ENCODE measurements at places on chromosomes 7 and 10.

DNA sequence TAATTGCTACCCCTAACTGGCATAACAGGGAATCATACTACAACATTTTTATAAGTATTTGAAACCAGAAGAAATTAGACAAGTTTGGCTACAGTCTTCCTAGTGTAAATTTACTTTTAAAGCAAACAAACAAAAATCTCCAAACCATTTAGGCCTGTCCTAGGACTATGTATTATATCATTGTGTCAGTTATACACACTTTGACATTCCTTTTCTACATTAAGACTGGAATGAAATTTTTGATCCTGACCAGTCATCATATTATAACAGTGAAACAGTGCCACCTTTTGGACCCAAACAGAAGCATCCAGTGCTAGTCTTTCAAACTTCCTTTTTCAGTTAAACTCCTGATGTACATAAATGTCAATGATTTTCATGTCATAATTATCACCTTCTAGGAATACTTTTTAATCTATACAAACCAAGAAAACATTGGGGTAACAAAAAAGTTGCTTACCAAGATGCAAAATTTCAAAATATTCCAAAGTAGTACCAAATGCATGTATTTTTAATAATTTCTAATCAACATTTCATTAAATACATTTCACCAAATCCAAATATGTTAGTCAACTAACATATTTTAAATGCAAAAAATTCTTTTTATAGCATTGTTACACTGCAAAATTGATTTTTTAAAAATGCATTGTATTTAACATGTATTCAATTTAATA, 75.7 kb downstream of the IMMP2L start:
- no peak for DNase-seq

DNA sequence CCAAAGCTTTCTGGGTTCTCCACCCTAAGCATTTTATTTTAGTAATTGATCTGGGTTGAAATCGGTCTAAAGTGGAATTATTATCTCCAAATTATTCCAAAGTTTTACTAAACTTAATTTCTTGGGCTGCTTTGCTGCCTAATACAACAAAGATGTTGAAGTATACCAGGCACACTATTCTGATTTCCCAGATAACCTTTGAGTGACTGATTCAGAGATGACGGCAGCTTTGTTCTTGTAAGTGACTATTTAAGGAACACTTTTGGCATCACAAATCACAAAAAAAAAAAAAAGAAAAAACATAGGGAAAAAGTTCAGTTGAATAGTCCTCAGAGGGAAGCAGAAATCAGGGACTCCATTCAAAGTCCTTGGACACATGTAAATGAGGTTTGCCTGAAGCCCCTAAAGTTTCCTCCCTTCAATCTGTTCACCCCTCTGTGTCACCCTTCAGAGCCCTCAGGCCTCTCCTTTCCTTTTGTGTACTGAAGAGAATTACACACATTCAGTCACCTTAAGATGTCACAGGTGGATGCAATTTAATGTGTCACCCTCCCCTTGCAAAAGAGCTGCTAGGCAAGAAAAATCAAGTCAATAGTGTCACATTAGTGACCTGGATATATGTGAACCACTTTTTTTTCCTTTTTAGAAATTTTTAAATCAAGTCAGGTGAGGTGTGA, 81.5 kb downstream of the RTKN2 start:
- no peak for DNase-seq

DNA sequence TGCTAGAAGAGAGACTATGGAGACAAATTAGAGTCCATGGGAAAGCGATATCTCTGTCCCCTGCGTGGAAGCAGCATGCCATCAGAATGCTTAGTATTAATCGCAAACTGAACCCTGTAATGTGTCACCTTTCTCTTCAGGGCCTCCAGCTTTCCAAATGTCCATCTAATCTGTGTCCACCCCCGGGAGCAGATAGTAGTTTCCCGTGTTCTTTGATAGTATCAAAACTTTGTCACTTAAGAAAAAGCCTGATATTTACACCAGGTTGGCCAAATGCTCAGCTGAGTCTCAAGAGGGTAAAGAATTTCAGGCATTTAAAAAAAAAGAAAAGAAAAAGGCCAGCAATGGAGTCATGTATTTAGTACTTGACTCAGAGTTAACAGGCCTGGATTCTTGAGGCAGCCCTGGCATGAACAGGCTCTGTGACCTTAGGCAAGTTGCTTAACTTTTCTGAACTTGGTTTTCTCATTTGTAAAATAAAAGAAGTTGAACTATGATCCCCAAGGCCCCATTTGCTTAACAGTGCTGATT, 10.4 kb upstream of the GSAP start:
- DNase-seq, result no peak

GRCh38 chr10:68074031-68074774, 880 bp downstream of the HERC4 start:
- peak; percentile 25 for DNase-seq

- no peak for DNase-seq
Observed at GRCh38 chr10:34814223-34814912, 728 bp downstream of the PARD3 start.

- DNase-seq, result no peak
Observed at GRCh38 chr7:157738066-157738460, 401.3 kb downstream of the DNAJB6 start.

DNA sequence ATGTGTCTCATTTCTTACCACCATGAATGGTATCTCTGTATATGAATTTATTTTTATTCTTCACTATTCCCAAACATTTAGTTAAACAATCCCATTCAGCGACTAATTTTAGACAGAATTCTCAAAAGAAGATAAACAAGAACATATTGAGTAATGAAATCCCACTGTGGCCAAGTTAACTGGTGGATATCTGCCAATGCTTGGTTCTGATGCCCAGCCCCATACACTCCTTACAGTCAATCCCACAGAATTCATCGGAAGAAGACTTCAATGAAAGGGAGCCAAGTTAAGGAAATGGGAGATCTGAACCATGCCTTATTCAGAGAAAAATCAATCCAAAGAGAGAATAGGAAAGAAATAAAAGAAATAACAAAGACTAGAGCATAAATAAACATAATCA, 518.0 kb downstream of the XPNPEP1 start:
- DNase-seq, result no peak
